ENCODE measurements at places on chromosomes 2 and 18.

- DNase-seq, result no peak
Observed at GRCh38 chr2:47535996-47536395, 133.0 kb downstream of the MSH2 start.

GRCh38 chr18:36963464-36963863 is 134.5 kb downstream of the KIAA1328 start:
- DNase-seq, result no peak

- DNase-seq, result no peak
Observed at GRCh38 chr2:195317550-195317949, 339.5 kb upstream of the SLC39A10 start.

- DNase-seq, result no peak
Observed at GRCh38 chr2:136344339-136344738, 226.4 kb upstream of the CXCR4 start.

- no peak for DNase-seq
Observed at GRCh38 chr2:41966431-41966893, 81.4 kb upstream of the PKDCC start.

DNA sequence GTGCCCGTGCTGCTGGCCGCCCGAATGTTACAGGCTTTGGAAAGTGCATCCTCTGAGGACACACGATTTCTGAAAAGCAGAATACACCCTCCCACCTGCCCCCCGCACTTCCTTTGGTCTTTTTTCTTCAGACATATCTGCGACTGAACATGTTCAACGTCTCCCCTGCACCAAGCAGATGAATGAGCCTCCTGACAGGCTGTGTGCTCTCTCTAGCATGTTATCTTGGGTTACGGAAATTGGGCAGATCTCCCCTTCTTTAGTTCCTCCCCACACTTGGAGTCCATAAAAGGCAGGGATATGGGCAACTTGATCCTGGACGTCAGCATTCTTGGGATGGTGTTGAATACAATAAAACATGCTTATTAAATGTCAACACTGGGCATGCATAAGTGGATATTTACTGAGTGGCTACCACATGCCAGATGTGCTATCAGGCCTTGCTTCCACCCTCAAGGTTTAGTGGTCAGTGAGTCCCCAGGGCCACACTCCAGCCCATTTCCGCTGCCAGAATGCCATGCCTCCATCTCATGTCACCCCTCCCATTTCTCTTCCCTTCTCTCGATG is 130.4 kb downstream of the TRIM43 start:
- DNase-seq, result no peak

GRCh38 chr2:179539124-179539511 is 274.5 kb upstream of the SESTD1 start:
- no peak for DNase-seq

- no peak for DNase-seq
Observed at GRCh38 chr2:69525261-69525660, 88.0 kb upstream of the NFU1 start.

DNA sequence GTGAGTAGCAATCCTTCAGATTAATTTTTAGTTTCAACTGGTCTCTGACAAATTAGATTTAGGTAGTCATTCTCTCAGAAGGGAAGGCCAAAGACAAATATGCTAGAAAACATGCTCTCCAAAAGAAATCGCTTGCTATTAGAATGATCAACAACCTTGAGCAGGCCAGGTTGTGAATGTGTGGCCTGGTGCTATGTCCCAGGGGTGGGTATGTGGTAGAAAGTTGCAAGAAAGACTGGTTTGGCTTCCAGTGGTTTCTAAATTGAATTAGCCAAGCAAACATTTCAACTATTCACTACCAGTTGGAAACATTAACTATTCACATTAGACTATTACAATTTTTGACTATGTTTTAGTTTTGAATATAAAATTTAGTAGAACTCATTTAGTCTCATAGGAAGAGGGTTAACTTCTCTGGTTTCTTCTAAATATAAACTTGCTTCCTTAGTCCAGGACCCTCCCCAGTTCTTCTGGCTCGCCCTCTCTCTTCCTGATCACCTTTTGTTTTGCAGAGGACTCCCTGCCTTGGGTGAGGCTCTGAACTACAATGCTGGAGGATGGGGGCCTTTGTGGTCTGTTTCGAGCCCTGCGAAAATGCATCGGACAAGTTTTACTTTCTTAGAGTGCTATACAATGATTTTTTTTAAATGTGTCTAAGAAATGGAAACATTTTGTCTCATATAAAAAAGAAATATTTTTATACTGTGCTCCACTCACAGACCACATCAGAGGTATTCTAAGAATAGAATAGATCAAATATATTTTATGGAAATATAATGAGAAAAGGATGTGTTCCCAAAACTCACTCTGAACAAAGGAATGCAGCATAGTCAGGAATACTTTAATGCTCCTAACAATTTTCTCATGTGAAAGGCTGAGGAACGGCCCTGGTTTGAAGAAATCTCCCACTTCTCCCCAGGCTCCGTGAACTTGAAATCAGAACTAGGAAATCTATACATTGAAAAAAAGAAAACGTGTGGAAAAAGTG is 375.0 kb upstream of the ZEB2 start:
- DNase-seq, result no peak

- no peak for DNase-seq
Observed at GRCh38 chr2:169351725-169352124, 10.6 kb downstream of the LRP2 start.

DNA sequence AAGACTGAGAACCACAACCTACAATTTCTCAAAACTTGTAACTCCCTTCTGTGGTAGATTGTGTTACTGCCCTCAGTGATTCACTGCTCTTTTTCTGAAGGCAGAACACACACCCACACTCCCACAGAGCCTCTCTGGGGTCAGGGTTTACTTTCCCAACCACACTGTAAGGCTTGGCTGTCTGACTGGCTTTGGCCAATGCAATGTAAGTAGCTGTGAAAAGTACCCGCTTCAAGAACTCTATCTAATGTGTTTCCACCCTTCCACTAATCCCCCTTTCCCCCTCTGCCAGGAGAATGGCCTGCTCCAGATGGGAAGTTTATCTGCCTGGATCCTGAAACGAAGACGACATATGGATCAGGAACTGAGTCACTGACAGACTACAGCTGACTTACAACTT is 222.7 kb downstream of the CDH2 start:
- no peak for DNase-seq

GRCh38 chr18:31546476-31546875 is 45.2 kb upstream of the TTR start:
- DNase-seq, result no peak

DNA sequence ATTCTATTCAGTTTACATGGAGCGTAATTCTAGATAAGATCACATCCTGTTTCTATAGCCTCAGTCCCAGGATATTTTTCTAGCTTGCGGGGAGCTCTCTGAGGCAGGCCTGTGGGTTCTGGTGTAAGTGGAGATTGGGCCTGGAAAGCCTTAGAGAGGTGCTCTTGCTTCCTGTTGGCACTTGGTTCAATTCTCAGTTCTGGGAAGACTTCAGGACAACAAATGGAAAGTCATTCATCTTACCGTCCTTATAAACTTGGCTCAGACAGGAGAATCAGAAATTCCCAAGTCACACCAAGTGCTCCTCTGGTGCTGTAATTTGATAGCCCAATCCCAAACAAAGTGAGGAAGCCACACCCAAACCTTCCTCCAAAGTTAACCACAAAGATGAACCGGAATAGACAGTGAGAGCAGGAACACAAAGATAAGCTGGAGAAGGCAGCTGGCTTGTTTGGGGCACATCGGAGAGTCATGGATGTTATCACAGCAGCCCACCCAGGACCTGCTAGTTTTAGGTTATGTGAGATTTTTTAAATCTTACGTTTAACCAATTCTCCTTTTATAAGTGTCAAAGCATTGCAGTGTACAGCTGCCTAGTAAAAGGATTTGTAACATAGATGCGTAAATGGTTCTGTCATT is 144.3 kb upstream of the MAP3K20 start:
- no peak for DNase-seq

GRCh38 chr2:155309483-155309882 is 611.0 kb downstream of the KCNJ3 start:
- no peak for DNase-seq

- no peak for DNase-seq
Observed at GRCh38 chr2:153455403-153455802, 23.2 kb downstream of the RPRM start.

DNA sequence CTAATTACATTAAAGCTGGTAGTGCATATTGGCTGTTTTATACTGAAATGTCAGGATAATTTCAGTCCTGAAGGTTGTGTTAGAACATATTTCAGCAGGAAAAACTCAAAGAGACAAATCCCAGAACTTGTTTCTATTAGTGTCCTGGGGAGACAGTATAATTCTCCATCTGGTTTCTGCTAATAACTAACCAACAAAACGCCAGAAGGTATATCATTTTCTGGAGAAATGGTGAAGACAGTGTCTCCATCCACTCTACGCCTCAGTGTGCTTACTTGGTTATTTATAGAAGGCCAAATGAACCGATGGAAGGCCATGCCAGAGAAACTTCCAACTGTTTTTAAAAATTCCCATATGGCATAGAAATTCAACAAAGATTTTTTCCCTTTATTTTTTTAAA is 41.6 kb downstream of the GCA start:
- no peak for DNase-seq

DNA sequence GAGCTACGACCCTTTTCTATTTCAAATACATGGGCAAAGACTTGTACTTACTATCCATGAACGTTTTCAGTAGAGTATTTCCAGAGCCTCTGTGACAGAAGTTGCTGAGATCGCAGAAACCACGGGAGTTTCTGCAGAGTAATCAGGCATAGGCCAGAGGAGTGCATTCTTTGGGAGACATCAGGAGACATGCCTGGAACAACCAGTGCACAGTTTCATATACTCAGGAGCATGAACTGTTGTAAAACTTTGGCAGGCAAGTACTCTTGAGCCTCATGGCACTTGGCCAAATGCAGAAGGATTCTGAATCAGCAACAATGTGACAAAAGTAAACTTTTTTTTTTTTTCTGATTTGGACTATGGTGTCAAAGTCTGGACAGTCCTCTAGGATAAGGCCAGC is 307.1 kb downstream of the GRB14 start:
- DNase-seq, result no peak

DNA sequence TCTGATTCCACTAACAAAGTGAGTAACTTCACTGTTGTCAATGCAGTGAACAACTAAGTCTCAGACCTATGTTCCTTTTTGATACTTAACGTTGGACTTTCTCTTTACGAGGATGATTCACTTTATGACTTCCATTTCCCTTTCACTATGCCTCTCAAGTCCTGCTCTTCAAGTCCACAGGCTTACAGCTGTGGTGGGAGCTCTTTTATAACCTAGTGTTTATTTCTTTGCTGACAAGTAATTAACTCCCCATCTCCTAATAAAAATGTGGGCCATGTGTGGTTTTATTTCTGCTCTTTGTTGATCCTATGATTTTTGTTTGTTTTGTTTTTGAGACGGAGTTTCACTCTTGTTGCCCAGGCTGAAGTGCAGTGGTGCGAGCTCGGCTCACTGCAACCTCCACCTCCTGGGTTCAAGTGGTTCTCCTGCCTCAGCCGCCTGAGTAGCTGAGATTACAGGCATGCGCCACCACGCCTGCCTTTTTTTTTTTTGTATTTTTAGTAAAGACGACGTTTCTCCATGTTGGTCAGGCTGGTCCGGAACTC is 142.1 kb downstream of the USP34 start:
- DNase-seq, result no peak

- DNase-seq, result no peak
Observed at GRCh38 chr2:68463287-68463877, 3.7 kb downstream of the FBXO48 start.

GRCh38 chr2:33110461-33110860 is 163.7 kb downstream of the LTBP1 start:
- DNase-seq, result no peak

GRCh38 chr18:38397094-38397493 is 831.5 kb upstream of the CELF4 start:
- DNase-seq, result no peak

- no peak for DNase-seq
Observed at GRCh38 chr2:239261356-239261755, 139.5 kb downstream of the HDAC4 start.
